Retina (tissue), 1 donor: ENCODE measurements at places on chromosomes 7 and 10.

- DNase-seq: no peak
Observed at GRCh38 chr7:17062151-17063044, 180.6 kb upstream of the AGR3 start.

DNA sequence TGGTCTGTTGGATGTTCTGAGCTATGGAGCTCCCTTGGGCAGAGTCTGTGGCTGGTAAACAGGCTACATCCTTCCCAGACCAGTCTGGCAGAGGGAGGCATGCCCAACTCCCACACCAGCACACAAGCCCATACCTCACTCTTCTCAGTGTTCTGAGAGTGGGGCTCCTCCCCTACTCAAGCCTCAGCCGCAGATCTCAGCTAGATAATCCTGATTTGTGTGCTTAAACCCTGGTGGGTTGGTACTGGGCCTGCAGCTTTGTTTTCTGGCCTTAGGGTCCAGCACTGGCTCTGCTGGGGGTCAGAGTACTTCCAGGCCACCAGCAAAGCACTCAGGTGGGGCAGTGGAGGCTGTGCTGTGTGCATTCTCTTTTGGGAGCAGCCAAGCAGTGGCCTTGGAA is 70.4 kb downstream of the MGAM2 start:
- DNase-seq: no peak

DNA sequence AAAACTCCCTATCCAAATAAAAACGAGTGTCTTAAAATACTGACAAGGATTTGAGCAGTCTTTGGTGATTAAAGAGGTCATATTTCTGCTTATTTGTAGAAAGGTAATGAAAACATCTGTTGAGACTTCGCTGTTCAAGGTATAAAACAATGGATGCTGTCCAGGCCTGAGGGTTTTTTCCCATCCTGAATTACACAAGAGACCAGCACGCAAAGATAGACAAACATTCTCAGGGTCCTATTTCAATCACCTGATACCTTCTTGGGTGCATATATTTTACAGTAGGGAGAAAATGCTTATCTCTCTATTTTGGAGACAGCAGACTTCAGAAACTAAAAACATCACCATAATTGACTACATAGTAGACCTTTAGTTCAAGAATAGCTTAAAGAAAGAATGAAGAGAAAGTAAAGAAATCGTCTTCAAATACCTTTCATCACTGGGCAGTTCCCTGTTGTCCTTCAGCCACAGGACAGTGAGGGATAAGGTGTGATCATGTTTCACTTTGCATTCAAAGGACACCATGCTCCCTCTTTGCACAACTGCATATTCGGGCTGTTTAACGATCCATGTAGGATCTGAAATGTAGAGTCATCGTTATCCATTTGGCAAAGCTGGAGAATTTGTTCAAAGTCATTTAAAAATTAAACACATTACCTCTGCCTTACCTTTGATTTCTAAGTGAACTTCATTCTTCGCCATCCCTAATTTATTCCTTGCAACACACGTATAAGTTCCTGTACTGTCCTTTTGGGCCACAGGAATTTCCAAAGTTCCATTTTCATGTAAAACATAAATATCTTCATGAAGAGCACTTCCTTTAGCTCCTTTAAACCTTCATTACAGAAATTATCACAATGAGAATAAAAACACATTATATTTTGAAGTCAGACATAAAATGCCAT is 63.7 kb upstream of the LAMB4 start:
- DNase-seq: no peak

DNA sequence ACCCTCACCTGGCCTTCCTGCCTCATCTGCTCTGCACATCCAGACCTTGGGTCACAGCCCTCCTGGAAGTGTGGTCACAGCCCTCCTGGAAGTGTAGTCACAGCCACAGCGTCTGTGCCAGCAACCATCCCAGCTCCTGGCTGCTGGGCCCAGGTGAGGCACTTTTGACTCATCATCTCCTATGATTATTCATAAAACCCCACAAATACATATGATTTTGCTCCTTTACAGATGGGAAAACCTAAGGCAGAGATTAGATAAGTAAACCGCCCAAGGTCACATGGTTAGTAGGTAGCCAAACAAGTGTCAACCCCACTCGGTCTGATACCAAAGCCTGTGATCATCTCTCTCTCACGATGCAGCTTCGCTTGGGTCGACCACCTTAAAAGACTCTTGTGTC is 94.3 kb downstream of the PRLHR start:
- no peak for DNase-seq

DNA sequence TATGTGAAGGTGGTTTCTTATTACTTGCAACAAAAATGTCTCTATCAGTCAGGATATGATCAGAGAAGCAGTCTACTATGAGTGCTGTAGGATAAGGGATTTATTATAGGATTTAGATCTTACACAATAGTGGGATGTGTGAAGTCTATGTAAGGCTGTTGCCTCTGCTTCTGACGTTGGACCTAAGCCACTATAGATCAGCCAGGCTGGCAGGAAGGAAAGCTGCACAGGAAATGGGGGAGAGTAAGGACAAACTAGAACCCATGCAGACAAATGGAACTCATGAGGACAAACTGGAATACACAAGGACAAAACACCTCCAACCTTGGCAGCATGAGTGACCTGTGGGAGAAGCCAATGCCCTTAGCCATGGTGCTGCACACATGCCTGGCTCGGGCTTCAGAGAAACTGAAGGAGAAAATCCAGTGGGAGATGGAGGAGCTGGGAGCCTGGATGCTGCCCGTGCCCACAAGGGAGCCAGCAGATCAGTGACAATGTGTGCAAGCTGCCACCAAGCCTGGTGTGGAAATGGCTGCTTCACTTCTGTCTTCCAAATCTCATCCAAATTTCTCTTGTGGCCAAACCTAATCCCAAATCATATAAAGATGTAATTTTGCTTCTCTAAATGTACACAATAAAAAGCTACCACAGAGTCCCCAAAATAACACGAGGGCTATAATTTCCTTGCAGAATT is 147.0 kb upstream of the PCGF5 start:
- no peak for DNase-seq
